Calu3 (cell line): ENCODE measurements at places on chromosomes 7 and 10. TPM values are rescaled to one million over a fixed set of nuclear protein-coding genes. Genes with fewer than 3 reads are reported as not detected.

Gene RBP3
- not detected in 2 replicates for total RNA-seq

Gene GDF10
- not detected in 2 replicates for total RNA-seq

Gene SPDYE2
- not detected in 2 replicates for total RNA-seq

Gene CYP2C19
- 3.6 and 4.5 TPM in 2 replicates for total RNA-seq

Gene POMZP3
- total RNA-seq: 9.6 and 11.9 TPM in 2 replicates

Gene EPO
- not detected in 2 replicates for total RNA-seq

Gene BPGM
- total RNA-seq: 23.3 and 32.5 TPM in 2 replicates

Gene PTPRN2
- total RNA-seq: 1.9 and 2.0 TPM in 2 replicates

Gene AGAP3
- 67.4 and 73.4 TPM in 2 replicates for total RNA-seq

DNA sequence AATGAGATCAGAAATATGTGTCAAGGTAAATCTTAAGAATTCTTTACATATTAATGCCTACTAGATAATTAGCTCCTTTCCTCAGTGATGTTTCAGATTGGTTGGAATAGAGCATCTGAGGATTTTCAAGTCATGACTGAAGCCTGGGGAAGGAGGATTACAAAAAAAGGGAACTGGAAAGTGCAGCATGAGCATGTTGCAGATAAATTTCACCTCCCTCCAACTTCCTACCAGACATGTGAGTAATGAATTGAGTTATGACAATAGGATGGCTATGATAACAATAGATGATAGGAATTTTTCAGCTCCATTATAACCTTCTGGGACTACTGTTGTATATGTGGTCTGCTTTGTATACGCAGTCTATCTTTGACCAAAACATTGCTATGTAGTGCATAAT lies 104.2 kb upstream of the RAB18 start:
- DNase-seq: no peak

DNA sequence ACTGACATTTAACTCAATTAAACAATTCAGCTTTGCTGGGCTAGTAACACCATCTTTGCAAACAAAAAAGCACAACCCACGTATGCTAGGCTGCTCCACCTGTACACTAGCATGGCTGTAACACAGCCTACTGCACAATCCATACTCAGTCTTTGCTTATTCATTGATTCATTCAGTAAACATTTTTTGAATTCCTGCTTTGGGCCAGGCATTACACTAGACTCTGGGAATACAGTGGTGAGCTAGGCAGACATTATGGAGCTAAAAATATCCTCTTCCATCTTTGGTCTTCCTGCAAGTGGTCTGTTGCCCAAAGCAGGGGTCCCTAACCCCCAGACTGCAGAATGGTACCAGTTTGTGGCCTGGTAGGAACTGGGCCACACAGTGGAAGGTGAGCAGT lies 9.9 kb downstream of the CNNM1 start:
- DNase-seq: no peak

DNA sequence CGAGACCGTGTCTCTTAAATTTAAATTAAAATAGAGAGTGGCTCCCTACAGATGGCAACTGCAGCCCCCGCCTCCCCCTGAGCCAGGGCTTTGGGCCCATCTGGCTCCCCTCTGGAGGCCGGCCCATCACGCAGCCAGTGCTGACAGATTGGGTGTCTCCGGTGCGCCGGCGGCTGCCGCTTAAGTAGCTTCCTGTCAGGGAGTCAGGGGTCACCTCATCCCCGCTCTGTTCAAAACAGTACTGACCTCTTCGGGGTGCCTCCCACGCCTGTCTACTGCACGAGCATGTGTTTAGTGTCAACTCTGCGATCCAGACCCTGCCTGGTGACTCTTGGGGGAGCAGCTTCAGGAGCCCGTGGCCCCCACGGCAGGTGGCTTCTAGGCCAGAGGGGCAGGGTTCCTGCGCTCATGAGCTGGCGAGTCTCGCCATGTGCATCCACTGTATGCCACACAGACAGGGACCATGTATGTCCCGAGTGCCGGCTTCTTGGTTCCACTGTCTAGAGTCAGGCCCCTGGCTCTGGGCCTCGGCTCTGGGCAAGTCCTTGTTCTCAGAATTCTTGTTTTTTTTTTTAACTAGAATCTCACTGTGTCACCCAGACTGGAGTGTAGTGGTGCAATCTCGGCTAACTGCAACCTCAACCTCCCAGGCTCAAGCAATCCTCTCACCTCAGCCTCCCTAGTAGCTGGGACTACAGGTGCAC lies 36.1 kb downstream of the KCTD7 start:
- DNase-seq: no peak

- DNase-seq: no peak
Measured at GRCh38 chr7:102843850-102844249, 69.0 kb upstream of the LRRC17 start.

GRCh38 chr7:121885166-121885920 lies 12.4 kb downstream of the PTPRZ1 start:
- DNase-seq: no peak

DNA sequence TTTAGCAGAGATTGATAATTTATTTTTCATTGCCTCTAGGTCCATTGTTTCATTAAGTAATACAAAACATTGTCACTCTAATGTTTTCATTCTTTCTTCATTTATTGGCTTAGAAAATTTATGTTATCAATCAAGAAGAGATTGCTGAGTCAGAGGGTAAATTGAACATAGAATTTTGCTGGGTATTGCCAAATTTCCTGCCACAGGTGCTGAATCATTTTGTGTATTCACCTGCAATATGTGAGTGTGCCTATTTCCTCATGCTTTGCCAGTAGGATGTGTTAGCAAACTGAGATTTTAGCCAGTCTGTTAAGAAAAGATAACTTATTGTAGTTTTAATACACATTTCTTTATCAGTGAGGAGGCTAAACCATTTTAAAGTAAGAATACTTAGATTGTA lies 38.0 kb downstream of the MARCHF5 start:
- DNase-seq: peak; percentile 3

GRCh38 chr7:128814499-128814898 lies 15.7 kb upstream of the FLNC start:
- DNase-seq: no peak

DNA sequence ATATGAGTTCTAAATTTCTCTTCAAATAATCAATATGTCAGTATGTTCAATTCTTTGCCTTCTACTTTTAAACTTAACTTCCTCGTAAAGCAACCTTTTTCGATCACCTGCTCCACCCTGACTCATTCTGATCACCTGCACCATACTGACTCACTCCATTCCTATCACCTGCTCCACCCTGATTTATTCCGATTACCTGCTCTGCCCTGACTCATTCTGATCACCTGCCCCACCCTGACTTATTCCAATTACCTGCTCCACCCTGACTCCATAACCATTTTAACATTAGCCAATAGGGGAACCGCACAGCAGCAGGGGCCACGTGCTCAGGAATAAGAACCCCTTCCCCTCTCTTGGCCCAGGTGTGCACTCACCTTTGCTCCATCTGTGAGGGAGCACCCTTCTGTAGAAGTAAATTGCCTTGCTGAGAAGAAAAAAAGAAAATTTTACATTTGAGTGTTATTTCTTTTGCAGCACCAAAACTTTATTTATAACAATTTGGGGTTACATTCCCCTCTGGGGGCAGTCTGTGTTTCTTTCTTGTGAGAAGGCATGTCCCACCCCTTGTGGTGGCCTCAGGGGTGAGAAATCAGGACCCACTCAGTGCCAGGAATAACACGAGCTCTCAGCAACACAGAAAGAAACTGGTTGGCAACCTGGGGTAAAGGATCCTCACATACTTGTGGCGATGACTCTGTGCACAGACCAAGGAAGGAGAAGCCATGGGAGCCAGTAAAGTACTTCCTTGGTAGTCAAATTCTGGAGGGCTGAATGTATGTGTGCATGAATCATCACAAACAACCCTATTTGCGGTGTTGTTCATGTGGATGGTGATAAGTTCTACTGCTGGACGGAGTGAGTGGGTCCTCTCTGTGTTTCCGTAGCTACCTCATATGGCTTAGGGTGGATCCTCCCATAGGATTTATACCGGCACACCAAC lies 29.4 kb upstream of the PPP1R9A start:
- peak; percentile 12 for DNase-seq

DNA sequence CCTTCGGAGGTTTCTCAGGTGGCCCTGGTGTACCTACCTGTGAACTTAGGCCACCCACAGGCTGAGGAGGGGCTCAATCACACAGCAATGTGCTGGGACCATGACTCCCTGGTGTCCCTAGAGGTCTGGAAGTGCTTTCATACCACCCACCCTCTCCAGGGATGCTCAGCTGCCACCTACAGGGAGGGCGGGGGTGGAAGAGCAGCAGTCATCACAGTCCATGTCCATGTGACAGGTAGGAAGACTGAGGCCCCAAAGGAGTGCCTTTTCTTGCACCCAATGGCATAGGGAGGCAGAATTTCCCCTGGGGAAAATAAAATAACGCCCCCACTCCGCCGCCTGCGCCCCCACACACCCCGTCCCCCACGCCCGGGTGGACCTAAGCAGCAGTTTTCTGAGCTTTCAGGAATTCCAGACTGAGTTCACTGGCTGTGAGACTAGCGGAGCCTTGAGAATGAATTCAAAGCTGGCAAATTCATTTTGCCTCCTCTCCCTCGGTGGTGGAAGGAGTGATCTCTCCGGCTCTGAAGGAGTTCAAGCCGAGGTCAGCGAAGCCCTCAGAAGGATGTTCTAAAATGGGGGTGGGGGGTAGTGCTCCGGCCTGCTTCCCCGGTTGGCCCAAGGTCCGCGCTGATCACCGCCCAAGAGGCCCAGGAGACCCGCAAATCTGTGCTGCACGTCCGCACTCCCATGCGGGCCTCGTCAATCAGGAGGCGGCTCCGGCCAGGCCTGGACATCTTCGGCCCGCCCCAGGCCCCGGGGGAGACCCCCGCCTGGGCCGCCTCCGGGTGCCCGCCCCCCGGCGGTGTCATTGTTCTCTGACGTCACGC lies 2.1 kb upstream of the ZMIZ1 start:
- peak; percentile 63 for DNase-seq

GRCh38 chr7:47394751-47395252 lies 187.1 kb downstream of the TNS3 start:
- DNase-seq: no peak

GRCh38 chr10:109450702-109451101 lies 472.6 kb downstream of the XPNPEP1 start:
- DNase-seq: no peak
